ENCODE measurements at places on chromosomes 11 and 22.
A peak's percentile ranks its signal among the peaks of the same experiment; 100 is the strongest.

GRCh38 chr22:29450222-29450621 is 11.8 kb downstream of the RFPL1 start:
- no peak for DNase-seq

- no peak for DNase-seq
These were observed 191.4 kb downstream of the DBX1 start for GRCh38 chr11:19968860-19969259.

DNA sequence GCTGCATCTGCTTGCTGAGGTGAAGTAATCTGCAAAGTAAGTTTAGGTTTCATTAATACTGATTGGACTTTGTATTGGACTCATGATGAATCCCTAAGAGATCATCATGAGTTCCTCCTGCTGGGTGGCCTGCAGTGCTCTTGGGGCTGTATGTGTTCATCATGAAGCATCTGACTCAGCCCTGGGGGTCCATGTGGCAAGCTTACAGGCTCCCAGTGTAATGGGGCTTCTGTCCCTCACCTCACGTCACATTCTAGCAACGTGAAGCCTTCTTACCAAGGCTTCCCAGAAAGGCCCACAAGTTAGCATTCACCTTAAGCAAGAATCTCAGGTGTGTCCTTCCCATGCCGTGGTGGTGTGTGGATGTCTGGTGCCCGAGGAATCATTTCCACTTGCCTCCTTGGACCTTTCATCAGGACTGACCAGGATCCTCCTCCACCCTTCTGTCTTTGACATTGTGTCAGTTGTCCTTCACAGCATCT is 23.7 kb downstream of the CRKL start:
- DNase-seq: no peak

DNA sequence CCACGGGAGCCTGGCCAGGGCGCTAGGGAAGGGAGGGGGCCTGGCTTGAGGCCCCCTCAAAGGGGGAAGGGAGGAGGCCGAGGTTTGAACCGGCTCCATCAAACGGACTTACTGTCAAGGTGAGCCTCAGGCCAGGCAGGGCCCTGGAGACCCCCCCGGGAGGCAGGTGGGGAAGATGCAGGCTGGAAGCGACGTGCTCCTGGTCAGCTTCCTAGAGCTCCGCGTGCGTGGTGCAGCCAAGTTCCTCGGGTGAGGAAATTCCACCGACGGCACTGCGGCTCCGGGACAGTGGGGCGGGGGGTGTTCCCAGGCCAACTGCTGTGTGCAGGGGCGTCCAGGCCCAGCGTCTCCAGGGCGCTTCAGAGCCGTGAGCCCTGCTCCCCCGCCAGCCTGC is 7.2 kb upstream of the TRABD start:
- no peak for DNase-seq

DNA sequence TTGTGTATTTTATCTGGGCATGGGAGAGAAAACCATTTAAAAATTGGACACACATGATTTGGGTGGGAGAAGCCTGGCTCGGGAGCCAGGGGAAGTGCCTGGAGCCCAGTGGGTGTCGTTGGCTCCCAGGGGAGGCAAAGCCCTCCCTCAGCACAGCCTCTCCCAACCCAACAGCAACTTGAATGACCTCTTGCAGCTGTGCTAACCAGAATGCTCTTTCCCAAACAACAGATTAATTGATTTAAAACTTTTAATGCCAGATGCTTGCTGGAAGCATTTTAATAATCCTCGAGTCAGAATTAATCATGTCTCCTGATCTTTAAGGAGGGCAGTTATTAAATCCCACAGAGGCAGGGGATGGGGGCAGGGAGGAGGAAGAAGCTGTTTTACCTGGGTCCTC is 401.6 kb downstream of the BUD13 start:
- DNase-seq: no peak

DNA sequence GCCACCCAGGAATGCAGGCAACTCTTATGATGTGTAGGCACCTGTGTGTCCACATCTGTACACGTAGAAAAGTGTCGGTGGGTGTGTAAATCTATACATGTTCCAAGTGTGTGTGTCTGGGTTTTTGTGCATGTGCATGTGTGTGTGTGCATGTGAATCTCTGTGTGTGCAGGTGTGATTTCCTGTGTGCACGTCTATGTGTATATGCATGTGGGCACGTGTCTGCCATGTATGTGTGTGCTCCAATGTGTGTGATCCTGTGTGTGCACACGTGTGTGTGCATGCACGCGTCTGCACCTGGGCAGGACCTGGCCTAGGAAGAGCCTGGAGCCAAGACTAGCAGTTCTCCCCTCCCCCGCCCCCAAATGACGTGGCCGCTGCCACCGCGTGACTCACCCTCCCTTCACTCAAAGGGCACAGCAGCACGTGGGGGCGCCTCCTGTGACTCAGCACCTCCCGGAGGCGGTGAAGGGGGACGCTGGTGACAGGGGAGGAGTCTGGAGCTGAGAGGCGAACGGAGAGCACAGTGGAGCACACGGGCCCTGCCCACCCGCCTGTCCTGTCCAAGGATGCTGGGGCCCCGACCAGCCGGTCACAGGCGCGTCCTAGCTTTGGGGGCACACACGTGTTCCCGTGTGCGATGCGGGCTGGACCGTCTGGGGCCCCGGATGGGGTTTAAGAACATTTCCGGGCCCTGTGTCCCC is 10.1 kb downstream of the PIM3 start:
- DNase-seq: peak; percentile 98

GRCh38 chr11:102111011-102111786 is 952 bp downstream of the YAP1 start:
- DNase-seq: peak; percentile 87

DNA sequence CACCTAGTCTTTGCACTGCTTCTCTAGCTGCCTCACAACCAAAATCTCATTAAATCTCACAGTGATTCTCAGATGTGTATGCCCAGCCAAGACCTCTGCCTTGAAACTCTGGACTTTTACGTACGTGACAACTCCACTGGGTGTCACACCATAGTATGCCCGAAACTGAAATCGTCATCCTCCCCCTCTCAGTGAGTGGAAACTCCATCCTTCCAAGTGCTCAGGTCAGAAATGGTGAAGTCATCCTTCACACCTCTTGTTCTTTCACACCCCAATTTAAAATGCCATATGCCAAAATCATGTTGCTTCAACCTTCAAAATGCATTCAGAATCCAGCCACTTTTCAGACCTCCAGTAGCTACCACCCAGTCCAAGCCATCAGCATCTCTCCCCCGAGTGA is 42.5 kb downstream of the SFI1 start:
- DNase-seq: no peak

DNA sequence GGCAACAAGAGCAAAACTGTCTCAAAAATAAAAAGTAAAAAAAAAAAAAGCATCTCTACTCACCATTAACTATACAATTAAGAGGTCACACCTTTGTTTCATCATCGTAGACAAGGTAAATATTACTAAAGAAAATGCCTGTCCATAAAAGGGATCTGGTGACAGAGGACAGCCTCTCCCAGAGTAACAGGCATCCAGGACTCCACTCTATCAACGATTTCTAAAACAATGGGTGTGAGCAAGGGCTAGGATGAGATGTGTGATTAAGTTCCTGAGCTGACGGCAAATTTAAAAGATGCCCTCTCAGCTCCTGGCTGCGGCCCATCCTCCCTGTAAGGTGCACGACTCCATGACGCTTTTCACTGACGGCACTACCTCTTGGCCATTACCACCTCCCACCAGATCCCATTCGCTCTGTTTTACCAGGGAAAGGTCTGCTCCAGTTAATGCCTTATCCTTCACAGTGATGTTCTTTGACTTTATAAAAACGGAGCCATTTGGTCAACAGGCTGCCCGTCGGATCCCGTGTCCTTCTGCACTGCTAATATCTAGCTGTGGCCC is 2.3 kb upstream of the TMEM45B start:
- DNase-seq: no peak

- no peak for DNase-seq
These were observed 126.4 kb upstream of the E2F8 start for GRCh38 chr11:19366992-19367709.

- no peak for DNase-seq
These were observed 11.9 kb downstream of the PLAAT2 start for GRCh38 chr11:63551091-63551888.

GRCh38 chr11:64141081-64141783 is 24.7 kb downstream of the MACROD1 start:
- DNase-seq: no peak

DNA sequence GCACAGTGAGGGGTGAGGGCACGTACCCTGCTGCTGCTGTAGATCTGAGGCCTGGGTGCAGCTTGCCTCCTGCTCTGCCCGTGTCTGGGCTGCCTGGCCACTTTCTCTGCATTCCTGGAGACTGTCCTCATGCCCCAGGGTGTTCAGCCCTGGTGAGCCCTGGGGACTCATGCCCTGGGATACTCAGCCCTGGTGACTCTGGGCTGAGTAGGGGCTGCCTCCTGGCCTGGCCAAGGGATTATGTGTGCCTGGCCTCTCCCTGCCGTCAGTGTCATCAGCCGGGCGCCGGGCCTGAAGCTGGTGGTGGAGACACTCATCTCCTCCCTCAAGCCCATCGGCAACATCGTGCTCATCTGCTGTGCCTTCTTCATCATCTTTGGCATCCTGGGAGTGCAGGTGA is 94.7 kb downstream of the CACNA1I start:
- DNase-seq: peak; percentile 3

DNA sequence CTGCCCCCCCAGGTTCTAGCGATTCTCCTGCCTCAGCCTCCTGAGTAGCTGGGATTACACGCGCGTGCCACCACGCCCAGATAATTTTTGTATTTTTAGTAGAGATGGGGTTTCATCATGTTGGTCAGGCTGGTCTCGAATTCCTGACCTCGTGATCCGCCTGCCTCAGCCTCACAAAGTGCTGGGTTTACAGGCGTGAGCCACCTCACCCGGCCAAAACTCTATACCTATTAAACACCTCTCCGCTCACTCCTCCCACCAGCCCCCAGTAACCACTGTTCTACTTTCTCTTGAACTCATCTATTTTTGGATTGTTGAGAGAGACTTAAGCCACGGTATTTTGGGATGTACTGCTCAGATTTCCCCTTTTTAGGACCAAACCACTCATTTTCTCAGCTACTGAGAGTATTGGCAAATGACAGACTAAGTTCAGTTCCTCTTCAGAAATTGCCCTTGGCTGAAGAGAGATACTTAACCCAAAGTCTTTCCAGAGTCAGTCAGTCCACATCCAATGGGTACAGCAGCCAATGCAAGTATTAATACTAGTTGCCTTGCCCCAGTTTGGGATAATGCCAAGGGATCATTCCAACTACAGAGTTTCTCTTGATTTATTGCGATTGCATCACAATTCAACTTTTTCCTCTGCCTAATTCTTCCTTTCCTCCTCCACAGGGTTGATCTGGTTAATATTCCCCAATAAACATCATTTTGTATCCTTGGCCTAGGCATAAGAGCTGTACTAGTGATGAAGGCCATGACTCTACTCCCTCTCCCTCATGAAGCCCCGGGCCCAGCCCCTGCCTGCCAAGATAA is 36.8 kb upstream of the CSTF3 start:
- DNase-seq: no peak

GRCh38 chr22:41288245-41288946 is 2.4 kb upstream of the RANGAP1 start:
- peak; percentile 92 for DNase-seq

GRCh38 chr11:113153847-113154246 is 160.5 kb upstream of the TTC12 start:
- no peak for DNase-seq

GRCh38 chr11:11021563-11021962 is 163.7 kb upstream of the ZBED5 start:
- no peak for DNase-seq

DNA sequence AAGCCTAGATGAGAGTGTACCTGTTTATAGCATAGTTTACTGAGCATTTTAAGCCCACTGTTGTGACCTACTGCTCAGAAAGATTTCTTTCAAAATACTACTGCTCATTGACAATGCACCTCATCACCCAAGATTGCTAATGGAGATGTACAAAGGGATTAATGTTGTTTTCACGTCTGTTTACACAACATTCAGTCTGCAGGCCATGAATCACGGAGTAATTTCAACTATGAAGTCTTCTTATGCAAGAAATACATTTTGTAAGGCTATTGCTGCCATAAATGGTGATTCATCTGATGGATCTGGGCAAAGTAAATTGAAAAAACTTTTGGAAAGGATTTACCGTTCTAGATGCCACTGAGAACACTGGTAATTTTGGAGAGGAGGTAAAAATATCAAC is 112.9 kb downstream of the KIF18A start:
- no peak for DNase-seq

GRCh38 chr11:102253020-102253715 is 64.1 kb upstream of the BIRC3 start:
- DNase-seq: no peak

GRCh38 chr11:70768346-70769095 is 370.2 kb downstream of the CTTN start:
- no peak for DNase-seq

DNA sequence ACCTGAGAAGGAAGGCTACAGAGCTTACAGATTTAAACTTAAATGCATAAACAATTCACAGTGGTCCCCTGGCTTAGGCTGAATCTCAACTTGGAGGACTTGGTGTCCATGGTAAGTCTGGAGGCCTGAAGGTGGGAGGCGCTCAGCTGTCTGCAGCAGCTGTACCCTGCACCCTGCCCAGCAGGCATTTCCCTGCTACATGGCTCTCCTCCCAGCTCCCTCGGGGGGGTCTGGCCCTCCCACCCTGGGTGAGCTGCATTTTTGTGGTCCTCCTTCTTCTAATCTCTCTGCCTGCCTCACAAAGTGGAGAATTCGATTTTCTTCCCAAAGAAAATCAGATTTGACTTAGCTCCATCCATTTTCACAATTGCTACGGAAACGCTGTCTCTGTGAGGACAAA is 273.2 kb downstream of the KIRREL3 start:
- DNase-seq: no peak

DNA sequence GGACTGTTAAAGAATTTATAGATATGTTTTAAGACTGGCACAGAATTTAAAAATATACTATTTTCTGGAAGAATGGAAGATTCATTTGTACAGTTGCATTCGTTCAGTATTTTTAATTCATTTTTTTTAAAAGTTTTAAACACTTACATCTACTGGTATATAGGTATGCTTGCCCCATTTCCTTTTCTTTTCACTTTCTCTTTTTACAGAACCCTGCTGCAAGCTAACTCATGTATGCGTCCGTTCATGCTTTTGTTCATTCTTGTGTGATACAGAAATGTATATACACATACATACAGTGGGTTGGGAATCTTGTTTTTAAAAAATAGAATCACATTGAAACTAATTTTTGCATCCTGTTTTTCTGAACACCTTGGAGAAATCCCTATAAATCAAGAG is 31.0 kb downstream of the PACS1 start:
- DNase-seq: no peak

DNA sequence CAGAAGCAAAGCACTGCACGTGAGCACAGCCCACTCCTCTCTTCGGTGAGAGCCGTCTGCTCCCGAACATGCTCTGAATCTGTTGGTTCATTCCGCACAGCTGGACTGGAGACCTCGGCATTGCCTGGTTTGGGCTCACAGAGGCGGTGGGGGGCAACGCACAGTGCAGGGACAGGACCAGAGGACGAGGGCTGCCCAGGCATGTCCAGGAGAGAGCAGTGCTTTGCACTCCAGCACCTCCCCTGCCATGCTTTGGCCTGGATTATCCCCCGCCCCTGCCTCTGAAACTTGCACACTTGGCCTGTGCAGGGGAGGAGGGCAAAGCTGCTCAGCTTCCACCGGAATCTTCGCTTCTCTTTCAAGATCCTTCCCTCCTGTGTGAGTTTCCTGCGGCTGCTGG is 536.5 kb downstream of the BRD1 start:
- DNase-seq: no peak
